ENCODE measurements at places on chromosomes 1 and 21.
A peak's percentile ranks its signal among the peaks of the same experiment; 100 is the strongest.

DNA sequence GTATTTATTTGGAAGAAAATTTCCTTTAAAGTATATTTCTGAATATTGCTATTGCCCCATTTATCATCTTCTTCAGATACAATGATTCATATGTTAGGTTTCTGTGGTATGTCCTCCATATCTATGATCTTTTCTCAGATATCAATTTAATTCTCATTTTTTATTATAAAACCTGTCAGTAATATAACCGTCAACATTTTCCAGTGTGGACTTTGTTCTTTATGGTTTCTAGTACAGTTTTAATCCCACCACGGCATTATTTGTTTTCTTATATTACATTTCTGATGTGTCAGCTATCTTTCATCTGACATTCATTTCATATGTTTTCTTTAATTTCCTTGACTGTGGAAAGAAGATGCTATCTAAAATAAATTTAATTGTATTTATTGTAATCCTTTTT, 97.9 kb downstream of the PLPPR5 start:
- no peak for DNase-seq

GRCh38 chr1:104291156-104291555, 541.5 kb downstream of the AMY1C start:
- no peak for DNase-seq

DNA sequence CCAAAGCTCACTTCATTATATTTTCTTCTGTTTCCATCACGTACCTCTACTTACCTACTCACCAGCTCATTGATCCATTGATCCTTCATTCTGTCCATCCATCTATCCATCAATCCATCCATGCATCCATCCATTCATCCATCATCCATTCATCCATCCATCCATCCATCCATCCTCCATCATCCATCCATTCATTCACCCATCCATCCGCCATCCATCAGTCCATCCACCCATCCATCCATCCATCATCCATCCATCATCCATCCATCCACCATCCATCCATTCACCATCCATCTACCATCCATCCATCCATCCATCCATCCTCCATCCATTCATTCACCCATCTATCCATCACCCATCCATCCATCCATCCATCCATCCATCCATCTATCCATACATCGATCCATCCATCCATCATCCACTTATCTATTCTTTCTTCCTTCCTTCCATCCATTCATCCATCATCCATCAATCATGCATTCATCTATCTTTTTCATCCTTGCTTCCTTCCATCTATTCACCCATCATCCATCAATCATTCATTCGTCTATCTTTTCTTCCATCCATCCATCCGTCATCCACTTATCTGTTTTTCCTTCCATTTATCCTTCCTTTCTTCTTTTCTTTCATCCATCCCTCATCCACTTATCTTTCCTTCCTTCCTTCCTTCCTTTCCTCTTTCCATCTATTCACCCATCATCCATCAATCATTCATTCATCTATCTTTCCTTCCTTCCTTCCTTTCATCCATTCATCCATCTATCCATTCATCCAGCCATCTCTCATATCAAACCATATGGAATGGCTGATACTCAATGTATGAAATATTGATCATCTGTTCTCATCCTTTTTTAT, 35.3 kb upstream of the ACTRT2 start:
- no peak for DNase-seq

GRCh38 chr1:52880206-52880605, 37.6 kb downstream of the ZYG11A start:
- DNase-seq = no peak

DNA sequence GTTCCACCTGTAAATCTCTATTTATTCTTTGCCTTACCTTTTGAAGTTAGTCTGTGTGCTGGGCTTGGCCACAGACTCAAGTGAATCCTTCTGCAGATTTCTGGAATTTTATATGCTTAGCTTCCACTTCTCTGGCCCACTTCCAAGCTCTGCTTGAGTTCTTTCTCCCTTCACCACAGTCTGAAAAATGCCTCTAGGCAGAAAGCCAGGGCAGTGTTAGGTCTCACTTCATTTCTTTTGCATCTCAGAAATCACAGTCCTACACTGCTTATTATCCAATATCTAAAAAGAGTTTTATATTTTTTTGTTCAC, 48.9 kb downstream of the INKA2 start:
- peak; percentile 18 for DNase-seq

DNA sequence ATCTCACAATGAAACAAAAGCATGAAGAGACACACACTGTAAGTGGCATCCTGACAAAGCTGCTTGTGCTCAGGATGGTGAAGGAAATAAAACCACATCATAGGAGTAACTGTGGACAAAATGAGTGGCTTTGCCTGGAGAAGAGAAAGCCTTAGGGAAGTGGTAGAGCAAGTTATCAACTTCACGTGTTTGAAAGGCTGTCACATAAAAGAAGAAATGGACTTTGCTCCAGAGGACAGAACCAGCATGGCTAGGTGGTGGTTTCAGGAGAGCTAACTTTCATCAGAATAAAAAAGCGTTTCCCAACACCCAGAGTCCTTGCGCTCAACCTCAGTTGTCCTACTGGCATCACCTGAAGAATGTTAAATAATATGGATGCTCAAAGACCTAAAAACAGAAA, 139.9 kb downstream of the SETD4 start:
- DNase-seq = no peak

GRCh38 chr1:114054148-114054547, 74.9 kb downstream of the OLFML3 start:
- DNase-seq = no peak

GRCh38 chr1:159091180-159091560, 14.6 kb upstream of the AIM2 start:
- no peak for DNase-seq

- no peak for DNase-seq
These were observed 2.9 kb downstream of the C1orf210 start for GRCh38 chr1:43282220-43283195.

DNA sequence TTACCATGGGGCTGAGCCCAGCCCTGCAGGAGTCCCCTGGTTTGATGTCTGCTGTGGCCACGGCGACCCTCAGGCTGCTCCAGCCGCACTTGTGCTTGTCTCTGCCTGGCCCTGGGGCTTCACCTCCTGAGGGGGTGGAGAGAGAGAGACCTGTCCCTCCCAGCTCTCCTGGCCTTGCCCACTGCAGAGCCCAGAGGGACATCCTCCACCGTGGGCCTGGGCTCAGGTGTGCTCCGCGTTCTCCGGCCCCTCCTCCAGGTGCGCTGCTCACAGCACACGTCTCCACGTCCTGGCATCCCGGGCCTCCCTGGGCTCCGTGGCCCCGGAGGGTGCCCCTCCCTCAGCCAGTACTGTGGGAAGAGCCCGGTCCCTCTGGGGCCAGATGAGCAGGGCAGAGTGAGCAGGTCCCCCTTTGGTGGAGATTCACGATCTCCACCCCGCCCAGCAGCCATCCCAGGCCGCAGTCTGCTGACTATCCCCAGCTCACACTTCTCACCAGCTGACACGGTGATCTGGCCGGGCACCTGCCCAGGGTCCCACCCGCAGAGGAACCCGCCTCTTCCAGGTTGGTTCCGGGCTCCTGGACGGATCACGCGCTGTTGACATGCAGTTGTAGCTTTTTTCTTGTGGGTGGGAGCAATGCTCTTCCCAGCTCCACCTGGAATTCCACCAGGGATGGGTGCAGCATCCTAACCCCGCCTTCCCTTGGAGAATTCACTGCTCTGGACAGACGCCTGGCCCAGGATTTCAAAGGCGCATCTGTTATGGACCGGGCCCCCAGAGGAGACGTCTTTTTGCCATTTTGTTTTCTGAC, 41.8 kb upstream of the POFUT2 start:
- DNase-seq = no peak

DNA sequence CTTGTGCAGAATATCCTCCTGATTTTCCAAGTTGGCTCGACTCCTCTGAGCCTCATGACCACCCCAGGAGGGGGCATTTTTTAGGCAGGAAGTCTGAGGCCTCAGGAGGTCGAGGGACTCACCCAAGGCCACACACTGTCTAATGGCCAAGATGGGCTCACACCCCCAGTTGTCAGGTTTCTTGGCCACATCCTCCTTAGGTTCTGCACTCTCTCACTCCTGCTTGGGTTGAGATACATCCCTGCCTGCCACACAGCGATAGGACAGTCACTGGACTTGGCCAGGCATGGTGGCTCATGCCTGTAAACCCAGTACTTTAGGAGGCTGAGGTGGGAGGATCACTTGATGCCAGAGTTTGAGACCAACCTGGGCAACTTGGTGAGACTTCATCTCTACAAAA, 4.6 kb downstream of the CA6 start:
- no peak for DNase-seq

DNA sequence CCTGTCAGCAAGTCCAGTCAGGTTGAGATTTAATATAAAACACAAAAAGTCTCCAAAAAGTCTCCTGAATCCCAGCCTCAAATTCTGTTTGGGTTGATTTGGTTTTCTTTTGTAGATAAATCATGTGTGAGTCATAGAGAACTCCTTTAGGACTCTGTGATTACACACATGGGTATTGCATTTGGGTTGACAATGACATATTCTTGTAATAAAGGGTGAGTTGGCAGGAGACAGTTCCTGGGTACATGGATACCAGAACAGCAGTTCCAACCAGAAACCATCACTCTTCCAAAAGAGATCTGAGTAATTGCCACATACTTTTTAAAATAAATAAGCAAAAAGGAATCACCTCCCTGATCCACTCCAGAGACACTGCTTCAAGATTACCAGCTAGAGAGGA, 8.9 kb downstream of the CR2 start:
- no peak for DNase-seq

DNA sequence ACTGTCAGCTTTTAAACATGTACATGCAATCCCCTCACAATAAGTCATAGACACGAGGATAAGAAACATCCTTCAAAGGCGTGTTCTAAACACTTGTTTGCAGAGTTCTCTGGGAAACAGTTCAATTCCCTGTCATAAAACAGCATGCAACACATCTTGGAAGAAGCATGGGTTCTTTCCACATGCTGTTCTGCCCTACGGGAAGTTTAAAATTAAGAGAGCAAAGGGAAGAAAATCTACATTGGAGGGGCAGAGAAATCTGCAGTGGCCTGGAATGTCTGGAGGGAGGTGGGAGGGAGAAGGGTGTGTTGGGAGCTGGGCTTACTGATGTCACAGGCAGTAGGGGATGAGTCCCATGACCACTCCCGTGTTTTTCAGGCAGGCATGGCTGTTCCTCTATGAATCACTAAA, 98.3 kb upstream of the SLC2A1 start:
- DNase-seq = no peak
